Thyroid gland (tissue), 4 donors: ENCODE measurements at places on chromosomes 16 and 17. TPM values are rescaled to one million over a fixed set of nuclear protein-coding genes. Genes with fewer than 3 reads are reported as not detected.

DNA sequence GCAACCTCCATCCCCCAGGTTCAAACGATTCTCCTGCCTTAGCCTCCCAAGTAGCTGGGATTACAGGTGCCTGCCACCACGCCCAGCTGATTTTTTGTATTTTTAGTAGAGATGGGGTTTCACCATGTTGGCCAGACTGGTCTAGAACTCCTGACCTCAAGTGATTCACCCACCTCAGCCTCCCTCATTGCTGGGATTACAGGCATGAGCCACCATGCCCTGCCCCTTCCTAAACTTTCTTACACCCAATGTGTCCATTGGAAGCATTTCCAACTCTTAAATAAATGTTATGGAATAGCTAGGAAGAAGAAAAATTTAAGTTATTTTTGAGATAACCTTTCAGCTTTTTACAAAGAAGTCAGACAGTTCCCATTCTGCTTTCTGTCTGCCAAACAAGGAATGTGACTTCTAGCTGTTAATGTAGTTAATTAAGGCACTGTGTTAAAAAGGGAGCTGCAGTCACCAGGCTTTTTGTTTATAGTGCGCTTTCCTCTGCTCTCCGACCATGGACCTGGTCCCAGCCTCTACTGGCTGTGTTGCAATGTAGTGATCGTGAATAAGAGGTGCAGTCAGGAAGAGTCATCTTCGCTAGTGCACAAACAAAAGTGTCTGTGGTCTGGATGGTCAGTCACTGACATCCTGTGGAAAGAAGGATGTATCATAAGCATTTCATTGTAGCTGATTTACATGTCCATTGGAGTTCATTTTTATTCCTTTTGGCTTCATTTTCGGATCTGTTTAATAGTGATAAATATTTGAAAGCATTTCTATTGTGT lies 39.7 kb downstream of the USP10 start:
- no peaks in the 10 kb centered on the region for H3K36me3 ChIP-seq
- H3K4me1 ChIP-seq, result peaks cover 28% of the 10 kb centered on the region
- no peak overlapping the region for H3K4me3 ChIP-seq
- no peak overlapping the region for H3K27ac ChIP-seq
- no peaks in the 10 kb centered on the region for H3K27me3 ChIP-seq

GRCh38 chr16:22373662-22374310 lies 633 bp downstream of the CDR2 start:
- DNase-seq, result peak; percentile 56
- H3K27ac ChIP-seq, result peak overlapping the region; percentile 95

- DNase-seq, result no peak
- H3K36me3 ChIP-seq, result no peaks in the 10 kb centered on the region
- H3K4me1 ChIP-seq, result peaks cover 32% of the 10 kb centered on the region
- H3K4me3 ChIP-seq, result no peak overlapping the region
- H3K27ac ChIP-seq, result no peak overlapping the region
Measured at GRCh38 chr17:73068322-73069153, 23.9 kb downstream of the SLC39A11 start.

The KCNJ18 gene
- not detected for total RNA-seq

GRCh38 chr16:47465919-47466630 lies 4.9 kb downstream of the PHKB start:
- no peaks in the 10 kb centered on the region for H3K27me3 ChIP-seq
- no peak overlapping the region for H3K4me3 ChIP-seq
- no peaks in the 10 kb centered on the region for H3K36me3 ChIP-seq
- no peak overlapping the region for H3K27ac ChIP-seq

DNA sequence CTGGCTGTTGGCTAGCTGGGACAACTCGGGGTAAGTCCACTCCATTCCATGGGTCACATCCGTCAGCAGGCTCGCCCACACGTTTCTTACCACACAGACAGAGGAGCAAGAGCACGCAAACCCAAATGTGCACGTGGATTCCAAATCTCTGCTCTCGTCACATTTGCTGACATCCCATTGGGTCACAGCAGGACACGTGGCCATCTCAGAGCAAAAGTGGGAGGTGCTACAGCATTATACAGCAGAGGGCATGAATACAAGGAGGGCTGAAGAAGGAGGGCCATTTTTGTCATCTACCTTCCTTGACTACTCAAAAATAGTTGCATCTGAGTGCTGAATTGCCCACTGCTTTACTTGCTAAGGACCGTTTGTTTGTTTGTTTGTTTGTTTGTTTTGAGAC lies 84.7 kb downstream of the RBBP6 start:
- no peaks in the 10 kb centered on the region for H3K36me3 ChIP-seq
- DNase-seq, result no peak
- no peaks in the 10 kb centered on the region for H3K4me1 ChIP-seq
- no peaks in the 10 kb centered on the region for H3K27me3 ChIP-seq
- no peak overlapping the region for H3K27ac ChIP-seq

DNA sequence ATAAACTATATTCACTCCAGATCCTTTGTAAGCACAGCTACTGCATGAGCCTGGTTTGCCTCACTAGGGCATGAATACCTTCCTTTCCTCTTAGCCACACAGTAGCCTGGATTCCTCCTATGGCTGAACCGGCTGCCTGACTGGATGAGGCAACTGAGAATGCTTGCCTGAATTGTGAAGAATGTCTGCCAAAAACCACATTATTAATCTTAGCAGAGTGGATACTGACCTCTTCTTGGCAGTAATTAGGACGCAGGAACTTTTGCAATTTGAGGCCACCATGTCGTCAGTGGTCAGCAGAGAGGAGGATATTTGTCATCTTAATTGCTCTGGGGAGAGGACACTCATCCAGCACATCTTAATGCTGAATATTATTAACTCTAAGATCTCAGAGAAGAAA lies 651.8 kb upstream of the GOT2 start:
- no peaks in the 10 kb centered on the region for H3K4me1 ChIP-seq
- no peak overlapping the region for H3K27ac ChIP-seq
- no peak overlapping the region for H3K4me3 ChIP-seq
- H3K36me3 ChIP-seq, result no peaks in the 10 kb centered on the region
- no peaks in the 10 kb centered on the region for H3K27me3 ChIP-seq

The PPM1E gene
- 0.13 TPM for total RNA-seq

GRCh38 chr17:2058586-2059546 lies 4.0 kb downstream of the HIC1 start:
- peaks cover 5% of the 10 kb centered on the region for H3K27me3 ChIP-seq
- peak; percentile 46 for DNase-seq
- H3K36me3 ChIP-seq, result peaks cover 11% of the 10 kb centered on the region

DNA sequence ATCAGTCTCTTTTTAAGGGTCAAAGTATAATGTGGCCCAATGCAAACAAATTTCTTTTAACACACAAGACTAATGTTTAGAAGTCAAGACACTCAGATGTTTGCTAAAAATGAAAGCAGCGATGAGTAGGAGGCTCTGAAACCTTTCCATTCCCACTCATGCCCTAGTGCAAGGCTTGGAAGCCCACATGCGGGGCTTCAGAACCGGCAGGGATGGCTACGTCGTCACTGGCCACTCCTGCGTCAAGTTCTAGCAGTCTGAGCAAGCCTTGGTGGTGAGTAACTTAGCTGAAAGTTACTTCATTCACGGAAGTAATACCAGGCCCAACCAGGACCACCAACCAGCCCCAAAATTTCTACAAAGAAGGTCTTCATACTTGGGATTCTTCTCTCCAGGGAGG lies 14.8 kb upstream of the TMED6 start:
- no peak for DNase-seq
- no peak overlapping the region for H3K4me3 ChIP-seq
- peaks cover 57% of the 10 kb centered on the region for H3K36me3 ChIP-seq
- H3K27ac ChIP-seq, result no peak overlapping the region
- H3K27me3 ChIP-seq, result no peaks in the 10 kb centered on the region

DNA sequence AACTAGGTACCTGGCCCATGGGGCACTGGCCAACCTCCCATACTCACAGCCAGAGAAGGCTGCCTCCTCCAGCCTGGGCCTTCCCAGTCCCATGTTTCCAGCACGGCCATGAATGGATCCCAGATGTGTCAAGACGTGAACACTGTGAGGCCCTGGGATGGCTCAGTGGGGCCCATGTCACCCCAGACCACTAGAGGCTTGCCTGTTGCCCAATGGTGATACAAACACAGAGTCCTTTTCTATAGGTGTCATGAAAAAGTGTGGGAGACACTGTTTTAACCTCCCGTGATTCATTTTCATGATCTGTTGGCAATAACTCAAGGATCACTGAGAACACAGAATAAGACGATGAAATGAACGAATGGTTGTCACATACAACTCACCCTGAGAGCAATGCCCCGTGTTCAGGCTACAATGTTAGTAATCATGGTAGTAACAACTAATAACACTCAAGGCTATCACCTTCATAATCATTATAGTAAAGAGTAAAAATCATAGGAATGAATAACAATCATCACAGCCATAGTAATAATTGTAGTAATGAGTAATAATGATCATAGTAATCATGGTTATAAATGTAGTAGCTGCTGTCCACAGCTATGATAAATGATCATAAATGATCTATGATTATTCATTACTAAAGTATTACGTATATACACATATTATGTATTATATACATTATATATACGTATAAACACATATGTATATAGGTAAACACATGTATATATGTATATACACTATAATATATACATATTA lies 64.0 kb downstream of the DYNLRB2 start:
- no peak overlapping the region for H3K4me3 ChIP-seq
- H3K4me1 ChIP-seq, result no peaks in the 10 kb centered on the region
- no peaks in the 10 kb centered on the region for H3K27me3 ChIP-seq
- DNase-seq, result no peak
- H3K36me3 ChIP-seq, result no peaks in the 10 kb centered on the region

- H3K27ac ChIP-seq, result no peak overlapping the region
- DNase-seq, result no peak
- no peak overlapping the region for H3K4me3 ChIP-seq
- H3K27me3 ChIP-seq, result no peaks in the 10 kb centered on the region
- H3K4me1 ChIP-seq, result no peaks in the 10 kb centered on the region
Measured at GRCh38 chr16:81796035-81796434, 16.9 kb downstream of the PLCG2 start.

The C17orf50 gene
- total RNA-seq, result 0.40 TPM

DNA sequence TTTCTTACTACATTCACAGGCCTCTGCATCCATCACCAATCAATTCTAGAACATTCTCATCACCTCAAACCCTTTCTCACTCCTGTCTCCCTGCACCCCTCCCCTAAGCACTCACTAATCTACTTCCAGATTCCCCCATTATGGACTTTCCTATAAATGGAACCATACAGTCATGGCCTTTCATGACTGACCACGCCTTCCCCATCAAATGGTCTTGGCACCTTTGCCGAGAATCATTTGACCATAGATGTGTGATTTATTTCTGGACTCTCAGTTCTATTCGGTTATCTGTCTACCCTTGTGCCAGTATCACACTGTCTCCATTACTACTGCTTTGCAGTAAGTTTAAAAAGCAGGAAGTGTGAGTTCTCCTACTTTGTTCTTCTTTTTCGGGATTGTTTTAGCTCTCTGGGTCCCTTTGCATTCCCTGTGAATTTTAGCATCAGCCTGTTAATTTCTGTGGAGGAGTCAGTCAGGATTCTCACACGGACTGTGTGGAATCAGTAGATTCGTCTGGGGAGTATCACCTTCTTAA lies 27.5 kb downstream of the GTF3C1 start:
- no peaks in the 10 kb centered on the region for H3K27me3 ChIP-seq
- H3K27ac ChIP-seq, result no peak overlapping the region
- DNase-seq, result no peak
- H3K4me3 ChIP-seq, result no peak overlapping the region

DNA sequence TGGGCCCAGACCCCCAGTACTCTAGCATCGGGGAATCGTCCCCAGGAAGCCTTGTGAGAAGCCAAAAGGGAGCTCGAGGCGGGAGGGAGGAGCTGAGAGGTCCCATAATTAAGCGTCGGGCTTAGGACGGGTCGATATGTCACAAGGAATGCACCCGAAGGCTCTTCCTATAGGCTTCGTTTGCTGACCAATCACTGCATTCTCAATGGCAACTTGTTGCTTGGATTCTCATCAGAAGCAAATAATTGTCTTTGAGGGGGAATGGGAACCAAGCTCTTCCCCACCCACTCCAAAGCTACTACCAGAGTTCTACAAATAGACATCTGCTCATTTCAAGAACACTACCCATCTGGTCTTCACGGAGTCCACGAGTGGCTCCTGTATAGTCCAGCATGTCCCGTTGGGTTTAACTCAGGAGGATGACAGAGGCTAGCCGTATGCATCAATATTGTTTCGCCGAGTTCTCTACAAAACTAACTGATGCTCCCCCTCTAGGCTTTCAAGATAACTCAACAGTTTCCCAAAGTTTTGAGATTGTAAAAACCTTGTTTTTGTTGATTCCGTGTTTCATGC lies 628 bp upstream of the BLMH start:
- peaks cover 11% of the 10 kb centered on the region for H3K4me1 ChIP-seq
- no peak for DNase-seq
- peak overlapping the region; percentile 64 for H3K27ac ChIP-seq
- H3K36me3 ChIP-seq, result peaks cover 4% of the 10 kb centered on the region
- no peaks in the 10 kb centered on the region for H3K27me3 ChIP-seq

The PGAP6 gene
- 31.6 TPM for total RNA-seq

The C16orf92 gene
- not detected for total RNA-seq

DNA sequence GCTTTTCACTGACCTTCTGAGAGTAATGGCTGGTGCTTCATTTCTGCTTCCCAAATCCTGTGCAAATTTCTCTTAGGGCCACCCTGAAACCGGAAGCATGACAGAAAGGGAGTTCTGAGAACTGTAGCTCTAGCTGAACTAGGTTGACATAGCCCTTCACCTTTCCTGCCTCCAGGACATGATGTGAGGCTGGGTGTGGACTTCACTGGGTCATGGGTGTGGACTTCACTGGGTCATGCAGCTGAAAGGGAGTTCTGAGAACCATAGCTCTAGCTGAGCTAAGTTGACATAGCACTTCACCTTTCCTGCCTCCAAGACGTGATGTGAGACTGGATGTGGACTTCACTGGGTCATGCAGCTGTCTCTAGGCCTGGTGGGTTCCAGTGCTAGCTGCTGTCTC lies 54.3 kb upstream of the NLRP1 start:
- DNase-seq, result no peak
- no peaks in the 10 kb centered on the region for H3K36me3 ChIP-seq
- H3K4me1 ChIP-seq, result no peaks in the 10 kb centered on the region
- no peak overlapping the region for H3K27ac ChIP-seq
- no peaks in the 10 kb centered on the region for H3K27me3 ChIP-seq
- H3K4me3 ChIP-seq, result no peak overlapping the region

The SPN gene
- total RNA-seq, result 0.67 TPM

The BCL6B gene
- total RNA-seq, result 18.9 TPM

The RBFOX1 gene
- 0.98 TPM for total RNA-seq

The UBALD2 gene
- total RNA-seq, result 9.8 TPM
